Small intestine (tissue), 16 donors: ENCODE measurements at places on chromosomes 4 and X.

- H3K27ac ChIP-seq, result no peak overlapping the region
- H3K4me1 ChIP-seq, result no peaks in the 10 kb centered on the region
- H3K27me3 ChIP-seq, result no peaks in the 10 kb centered on the region
- DNase-seq, result no peak
These were observed 44.6 kb downstream of the RASSF6 start for GRCh38 chr4:73575660-73576059.

DNA sequence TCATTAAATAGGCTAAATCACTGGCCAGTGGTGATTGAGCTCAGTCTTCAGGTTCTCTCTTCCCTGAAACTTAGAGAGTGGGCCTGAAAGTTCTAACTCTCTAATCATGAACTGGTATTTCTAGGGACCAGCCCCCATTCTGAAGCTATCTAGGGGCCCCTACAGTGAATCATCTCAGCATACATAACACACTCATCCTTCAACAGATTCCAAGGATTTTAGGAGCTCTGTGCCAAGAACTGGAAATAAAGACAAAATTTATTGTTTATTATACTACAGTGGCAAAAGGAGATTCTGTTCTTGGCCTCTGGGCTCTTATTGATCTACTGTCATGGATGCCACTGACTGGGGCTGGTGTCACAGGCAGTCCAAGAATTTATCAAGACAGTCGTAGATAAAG is 263.8 kb upstream of the IGFBP7 start:
- H3K36me3 ChIP-seq, result no peaks in the 10 kb centered on the region
- no peak overlapping the region for H3K27ac ChIP-seq
- H3K4me1 ChIP-seq, result no peaks in the 10 kb centered on the region
- no peak for DNase-seq

- H3K27me3 ChIP-seq, result no peaks in the 10 kb centered on the region
- no peaks in the 10 kb centered on the region for H3K36me3 ChIP-seq
- H3K4me3 ChIP-seq, result no peak overlapping the region
- DNase-seq, result no peak
- H3K27ac ChIP-seq, result peak overlapping the region; percentile 87
- peaks cover 3% of the 10 kb centered on the region for H3K4me1 ChIP-seq
These were observed 64.2 kb downstream of the SPINK2 start for GRCh38 chr4:56757261-56757746.

GRCh38 chrX:130114141-130114588 is 3.9 kb upstream of the ELF4 start:
- no peaks in the 10 kb centered on the region for H3K27me3 ChIP-seq
- H3K4me1 ChIP-seq, result no peaks in the 10 kb centered on the region
- DNase-seq, result no peak
- no peaks in the 10 kb centered on the region for H3K36me3 ChIP-seq
- H3K27ac ChIP-seq, result no peak overlapping the region
- no peak overlapping the region for H3K4me3 ChIP-seq

DNA sequence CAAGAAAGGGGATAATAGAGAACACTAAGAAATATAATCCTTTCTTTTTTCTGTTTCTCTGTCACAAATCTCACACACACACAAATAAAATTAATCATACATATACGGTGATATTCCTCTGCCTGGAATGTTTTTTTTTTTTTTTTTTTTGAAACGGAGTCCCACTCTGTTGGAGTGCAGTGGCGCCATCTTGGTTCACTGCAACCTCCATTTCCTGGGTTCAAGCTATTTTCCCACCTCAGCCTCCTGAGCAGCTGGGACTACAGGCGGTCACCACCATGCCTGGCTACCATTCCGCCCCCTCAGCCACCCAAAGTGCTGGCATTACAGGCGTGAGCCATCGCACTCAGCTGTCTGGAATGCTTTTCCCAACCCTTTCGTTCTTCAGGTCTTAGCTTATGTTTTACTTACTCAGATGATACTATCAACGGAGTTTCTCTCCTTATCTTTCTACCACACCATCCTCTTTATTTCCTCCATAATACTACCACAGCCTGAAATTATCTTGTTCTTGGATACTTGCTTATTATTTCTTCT is 69.3 kb downstream of the ANKRD17 start:
- H3K4me3 ChIP-seq, result no peak overlapping the region
- H3K27me3 ChIP-seq, result no peaks in the 10 kb centered on the region
- H3K27ac ChIP-seq, result no peak overlapping the region
- no peak for DNase-seq
- H3K4me1 ChIP-seq, result no peaks in the 10 kb centered on the region

GRCh38 chr4:147916351-147916750 is 184.5 kb downstream of the ARHGAP10 start:
- H3K36me3 ChIP-seq, result no peaks in the 10 kb centered on the region
- no peaks in the 10 kb centered on the region for H3K4me1 ChIP-seq
- H3K4me3 ChIP-seq, result no peak overlapping the region
- no peak overlapping the region for H3K27ac ChIP-seq

DNA sequence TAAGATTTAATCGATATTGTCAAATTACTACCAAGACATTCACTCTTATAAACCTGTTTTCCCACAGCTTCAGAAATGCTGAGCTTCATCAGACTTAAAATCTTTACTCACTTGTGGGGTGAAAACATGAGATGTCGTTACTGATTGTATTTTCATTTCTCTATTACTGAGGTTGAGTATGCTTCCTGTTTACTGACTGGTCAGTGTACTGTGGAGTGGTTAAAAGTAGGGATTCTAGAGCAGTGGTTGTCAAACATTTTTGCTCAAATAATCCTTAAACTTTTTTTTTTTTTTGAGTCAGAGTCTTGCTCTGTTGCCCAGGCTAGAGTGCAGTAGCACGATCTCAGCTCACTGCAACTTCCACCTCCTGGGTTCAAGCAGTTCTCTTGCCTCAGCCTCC is 50.3 kb downstream of the NSUN7 start:
- no peak for DNase-seq
- H3K27me3 ChIP-seq, result no peaks in the 10 kb centered on the region
- no peaks in the 10 kb centered on the region for H3K36me3 ChIP-seq
- H3K27ac ChIP-seq, result no peak overlapping the region
- no peaks in the 10 kb centered on the region for H3K4me1 ChIP-seq
